ENCODE measurements at places on chromosomes 13 and 19.

DNA sequence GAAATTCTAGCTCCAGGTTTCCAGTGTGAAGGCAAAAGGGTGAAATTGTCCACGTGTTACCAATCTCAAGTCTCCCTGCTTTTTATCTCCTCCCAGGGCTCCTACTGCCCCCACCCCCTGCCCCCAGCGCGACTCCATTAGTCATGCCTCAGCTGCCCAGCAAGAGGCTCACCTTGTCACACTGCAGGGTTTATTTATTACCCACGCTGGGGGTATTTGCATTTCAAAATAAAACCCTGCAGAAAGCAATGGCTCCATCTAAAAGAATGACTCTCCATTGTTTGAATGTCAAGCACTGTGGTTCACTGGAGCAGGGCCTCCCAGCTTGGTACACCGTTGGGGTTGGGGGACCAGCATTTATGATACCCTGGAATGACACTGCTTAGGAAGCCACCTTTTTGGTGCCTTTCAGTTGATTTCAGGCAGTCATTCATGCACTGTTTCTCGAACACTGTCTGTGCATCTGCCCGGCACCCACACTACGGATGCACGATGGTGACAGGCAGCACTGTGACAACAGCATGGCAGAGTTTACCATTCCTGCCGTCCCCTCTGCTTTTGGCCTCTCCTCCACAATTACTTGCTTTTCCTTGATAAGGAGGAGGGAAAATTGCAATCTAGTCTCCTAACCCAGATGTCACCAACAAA lies 9.9 kb upstream of the POP4 start:
- DNase-seq = no peak

- DNase-seq = no peak
These were observed 915 bp downstream of the SHC2 start for GRCh38 chr19:459724-460511.

- DNase-seq = no peak
These were observed 24.2 kb downstream of the C19orf12 start for GRCh38 chr19:29690842-29691241.

DNA sequence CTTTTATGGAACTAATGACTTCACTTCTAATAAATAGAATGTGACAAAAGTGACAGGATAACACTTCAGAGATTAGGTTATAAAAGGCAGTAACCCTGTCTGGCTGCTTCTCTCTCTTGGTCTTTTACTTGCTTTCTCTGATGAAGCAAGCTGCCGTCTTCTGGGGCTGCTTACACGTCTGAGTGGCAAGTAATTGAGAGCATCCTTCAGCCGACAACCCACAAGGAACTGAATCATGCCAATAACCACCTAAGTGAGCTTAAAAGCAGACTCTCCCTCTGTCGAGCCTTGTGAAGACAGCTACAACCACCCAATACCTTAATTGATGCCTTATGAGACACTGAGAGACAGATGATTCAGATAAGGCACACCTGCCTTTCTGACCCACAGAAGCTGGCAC lies 1091.2 kb downstream of the SLITRK1 start:
- no peak for DNase-seq

DNA sequence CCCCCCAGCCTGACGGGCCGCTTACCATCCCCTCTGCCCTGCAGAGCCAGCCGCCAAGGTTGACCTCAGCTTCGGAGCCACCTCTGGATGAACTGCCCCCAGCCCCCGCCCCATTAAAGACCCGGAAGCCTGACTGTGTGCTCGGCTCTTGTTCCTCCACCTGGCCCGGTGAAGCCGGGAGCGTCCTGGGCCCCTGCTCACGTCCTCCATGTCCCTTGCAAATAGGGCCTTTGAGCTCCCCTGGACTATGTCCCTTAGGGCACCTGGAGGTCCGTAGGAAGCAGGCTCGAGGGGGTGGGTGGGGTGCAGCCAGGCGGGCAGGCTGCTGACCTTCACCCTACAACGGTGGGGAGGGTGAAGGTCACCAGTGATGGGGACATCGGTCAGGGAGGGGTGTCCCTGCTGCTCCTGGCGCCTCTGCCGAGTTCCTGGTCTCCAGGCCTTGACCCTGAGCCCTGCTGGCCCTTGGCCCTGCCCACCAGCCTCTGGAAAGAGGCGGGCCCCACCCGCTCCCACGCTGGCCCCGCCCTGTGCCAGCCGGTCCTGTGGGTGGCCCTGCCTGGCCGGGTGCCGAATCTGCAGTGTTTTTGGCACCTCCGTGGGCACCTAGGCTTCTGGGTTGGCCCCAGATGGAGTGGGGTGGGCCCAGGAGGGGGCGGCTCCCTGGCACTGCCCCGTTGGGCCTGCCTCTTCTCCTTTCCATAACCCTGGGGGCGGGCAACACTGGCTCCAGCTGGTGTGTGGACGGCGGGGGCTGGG lies 3.3 kb downstream of the ATP5F1D start:
- DNase-seq = no peak

DNA sequence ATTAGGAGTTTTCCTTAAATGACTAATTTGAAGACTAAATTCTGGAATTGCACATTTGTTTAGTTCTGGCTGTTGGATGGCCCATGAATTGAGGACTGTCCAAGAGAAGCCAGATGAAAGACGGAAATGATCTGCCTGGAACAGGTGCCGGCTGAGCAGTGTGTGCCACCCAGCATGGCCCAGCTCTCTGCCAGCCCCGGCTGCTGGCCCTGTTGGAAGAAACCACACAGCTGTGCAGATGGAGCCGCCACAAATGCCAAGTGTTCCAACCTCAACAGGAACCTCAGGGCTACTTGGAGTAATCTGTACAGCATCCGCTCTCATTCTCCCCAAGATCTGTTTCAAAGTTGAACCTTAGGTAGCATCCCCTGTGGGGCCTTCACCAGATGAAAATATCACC lies 67.0 kb upstream of the STARD13 start:
- DNase-seq = no peak

- no peak for DNase-seq
These were observed 212.5 kb downstream of the DLEU7 start for GRCh38 chr13:50631041-50631440.

- no peak for DNase-seq
These were observed 13.8 kb downstream of the EPS15L1 start for GRCh38 chr19:16457954-16458331.

- DNase-seq = no peak
These were observed 137.0 kb downstream of the SLITRK6 start for GRCh38 chr13:85662186-85662585.

DNA sequence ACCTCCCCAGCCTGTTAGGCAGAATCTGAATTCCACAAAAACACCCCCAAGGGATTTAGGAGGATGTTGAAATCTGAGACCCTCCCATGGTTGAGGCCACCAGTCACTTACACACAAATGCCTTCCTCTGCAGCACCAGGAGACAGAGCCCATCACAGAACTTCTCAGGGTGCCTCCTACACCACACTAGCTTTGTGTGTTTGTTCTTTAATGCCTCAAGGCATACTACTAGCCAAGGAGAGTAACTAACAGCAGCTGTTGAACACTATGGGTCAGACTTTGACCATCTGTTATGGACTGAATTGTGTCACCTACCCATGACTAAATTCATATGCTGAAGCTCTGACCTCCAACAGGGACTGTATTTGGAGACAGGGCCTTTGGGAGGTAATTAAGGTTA lies 9.5 kb upstream of the MED26 start:
- DNase-seq = no peak

- DNase-seq = no peak
These were observed 1.2 kb downstream of the AKT1S1 start for GRCh38 chr19:49875857-49876421.

- no peak for DNase-seq
These were observed 19.8 kb downstream of the ZSCAN5C start for GRCh38 chr19:56221851-56222250.

- DNase-seq = no peak
These were observed 179.0 kb downstream of the LACC1 start for GRCh38 chr13:44058624-44059215.

DNA sequence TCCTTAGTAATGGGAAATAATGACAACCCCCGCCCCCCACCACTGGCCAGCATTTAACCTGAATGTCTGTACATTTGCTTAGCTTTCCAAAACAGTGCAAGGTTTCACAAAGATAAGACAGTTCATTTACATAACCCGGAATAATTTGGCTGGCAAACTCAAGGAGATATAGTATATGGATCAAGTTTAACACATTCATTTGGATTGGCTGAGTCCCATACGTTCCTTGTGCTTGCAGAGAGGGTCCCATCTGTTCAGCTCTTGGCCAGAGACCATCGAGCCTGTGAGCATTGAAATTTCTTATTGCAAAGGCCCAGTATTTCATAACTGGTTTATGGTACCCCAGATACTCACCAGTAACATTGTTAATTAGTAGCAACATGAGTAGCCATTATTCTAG lies 116.5 kb downstream of the GPC6 start:
- DNase-seq = no peak

- DNase-seq = no peak
These were observed 23.3 kb downstream of the MIPEP start for GRCh38 chr13:23865906-23866305.

DNA sequence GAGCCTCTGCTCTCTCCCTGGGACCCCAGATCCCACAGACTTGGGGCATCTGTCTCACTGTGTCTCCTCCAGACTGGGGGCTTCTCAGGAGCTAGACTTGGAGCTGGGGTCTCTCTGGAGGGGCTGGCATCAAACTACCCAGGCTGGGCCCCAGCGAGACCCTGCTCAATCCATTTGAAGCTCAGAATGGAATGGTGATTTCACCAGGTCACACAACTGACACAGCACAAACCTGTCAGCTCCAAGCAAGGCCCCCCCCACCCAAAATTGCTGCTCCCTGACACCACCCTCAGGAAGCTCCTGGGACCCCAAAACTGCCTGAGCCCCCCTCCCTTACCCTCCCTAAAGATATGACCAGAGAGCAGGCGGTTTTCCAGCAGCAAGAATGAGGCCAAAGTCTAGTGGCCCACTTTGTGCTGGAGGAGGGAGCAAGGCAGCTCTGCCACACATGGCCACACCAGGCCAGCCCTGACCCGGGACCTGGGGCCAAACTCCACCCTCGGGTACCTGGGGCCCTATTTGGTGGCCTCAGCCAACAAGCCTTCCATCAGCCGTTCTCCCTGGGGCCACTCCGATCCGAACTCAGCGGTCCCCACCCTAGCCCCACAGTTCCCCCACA lies 2.4 kb downstream of the NR2F6 start:
- no peak for DNase-seq

DNA sequence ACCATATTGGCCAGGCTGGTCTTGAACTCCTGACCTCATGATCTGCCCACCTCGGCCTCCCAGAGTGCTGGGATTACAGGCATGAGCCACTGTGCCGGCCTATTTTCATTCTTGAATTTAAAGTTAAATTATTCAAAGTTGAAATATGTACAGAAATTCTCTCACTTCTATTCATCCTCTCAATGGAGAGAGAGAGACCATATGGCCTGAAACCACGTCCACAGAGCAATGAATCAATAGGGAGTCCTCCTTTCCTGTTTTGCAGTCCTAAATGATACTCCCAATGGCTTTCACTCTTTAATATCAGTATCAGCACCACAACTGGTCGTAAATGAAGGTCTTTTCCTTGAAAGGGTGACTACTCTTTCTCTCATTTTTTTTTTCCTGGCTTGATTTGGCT lies 30.5 kb upstream of the KCTD4 start:
- DNase-seq = no peak

DNA sequence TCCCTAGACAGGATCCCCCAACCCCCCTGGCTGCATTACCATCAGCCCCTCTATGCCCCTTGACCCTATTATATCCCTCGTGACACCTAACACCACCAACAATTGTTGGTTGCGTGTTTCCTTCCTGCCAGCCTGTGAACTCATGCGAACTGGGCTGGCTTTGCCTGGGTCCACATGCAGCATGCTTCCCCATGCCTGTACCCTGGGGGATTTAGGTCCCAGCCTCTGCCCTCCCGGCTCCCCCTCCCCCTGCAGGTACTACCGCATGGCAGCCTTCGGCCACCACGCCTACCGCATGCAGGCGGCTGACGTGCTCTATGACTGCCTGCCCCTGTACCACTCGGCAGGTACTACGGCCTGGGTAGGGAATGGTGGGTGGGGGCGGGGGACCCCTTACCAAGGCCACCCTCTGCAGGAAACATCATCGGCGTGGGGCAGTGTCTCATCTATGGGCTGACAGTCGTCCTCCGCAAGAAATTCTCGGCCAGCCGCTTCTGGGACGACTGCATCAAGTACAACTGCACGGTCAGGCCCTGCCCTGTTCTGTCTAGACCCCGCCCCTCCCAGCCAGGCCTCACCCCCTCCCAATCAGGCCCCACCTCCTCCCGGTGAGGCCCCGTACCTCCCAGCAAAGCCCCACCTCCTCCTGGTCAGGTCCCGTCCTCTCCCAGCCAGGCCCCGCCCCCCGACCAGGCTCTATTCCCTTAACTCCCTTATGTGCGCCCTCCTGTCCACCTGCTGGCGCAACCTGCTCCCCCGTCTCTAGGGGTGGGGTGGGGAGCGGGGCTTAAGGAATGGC lies 18.5 kb downstream of the SLC27A1 start:
- DNase-seq = no peak

GRCh38 chr13:90868321-90868920 lies 479.1 kb upstream of the MIR17HG start:
- DNase-seq = no peak

GRCh38 chr19:30649934-30650614 lies 277.9 kb downstream of the ZNF536 start:
- DNase-seq = no peak

DNA sequence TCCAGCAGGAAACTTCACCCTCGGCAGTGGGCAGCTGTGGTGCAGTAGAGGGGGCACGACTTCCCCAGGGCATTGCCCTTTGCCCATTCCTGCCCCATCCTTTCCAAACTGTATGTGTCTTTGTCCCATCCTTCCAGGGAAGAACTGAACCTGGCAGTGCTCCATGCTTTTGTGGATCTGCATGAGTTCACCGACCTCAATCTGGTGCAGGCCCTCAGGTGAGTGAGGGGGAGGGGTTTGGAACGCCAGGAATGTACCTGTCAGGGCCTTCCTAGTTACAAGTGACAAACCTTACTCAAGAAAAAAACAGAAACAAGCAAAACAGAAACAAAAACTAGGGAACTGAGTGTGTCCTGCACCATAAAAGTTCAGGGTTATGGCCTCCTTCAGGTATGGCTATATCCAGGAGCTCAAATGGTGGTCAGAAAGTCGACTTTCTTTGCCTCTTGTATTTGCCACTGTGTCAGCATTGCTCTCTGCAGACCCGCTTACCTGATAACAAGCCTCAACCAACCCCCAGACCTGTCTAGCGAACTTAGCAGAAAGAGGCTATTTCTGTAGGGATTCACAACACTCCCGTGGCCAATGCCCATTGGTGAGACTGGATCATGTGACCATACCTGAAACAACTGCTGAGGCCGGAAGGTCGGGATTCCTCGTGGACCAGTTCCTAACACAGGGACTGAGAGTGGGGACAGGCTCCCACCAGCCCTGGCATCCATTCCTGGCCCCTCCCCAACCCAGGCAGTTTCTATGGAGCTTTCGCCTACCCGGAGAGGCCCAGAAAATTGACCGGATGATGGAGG lies 4.2 kb downstream of the CYTH2 start:
- no peak for DNase-seq

- DNase-seq = no peak
These were observed 52.3 kb downstream of the CRTC1 start for GRCh38 chr19:18735752-18736151.

Measured in GOT3 (cell line).